ENCODE measurements at places on chromosomes 2 and 18.

DNA sequence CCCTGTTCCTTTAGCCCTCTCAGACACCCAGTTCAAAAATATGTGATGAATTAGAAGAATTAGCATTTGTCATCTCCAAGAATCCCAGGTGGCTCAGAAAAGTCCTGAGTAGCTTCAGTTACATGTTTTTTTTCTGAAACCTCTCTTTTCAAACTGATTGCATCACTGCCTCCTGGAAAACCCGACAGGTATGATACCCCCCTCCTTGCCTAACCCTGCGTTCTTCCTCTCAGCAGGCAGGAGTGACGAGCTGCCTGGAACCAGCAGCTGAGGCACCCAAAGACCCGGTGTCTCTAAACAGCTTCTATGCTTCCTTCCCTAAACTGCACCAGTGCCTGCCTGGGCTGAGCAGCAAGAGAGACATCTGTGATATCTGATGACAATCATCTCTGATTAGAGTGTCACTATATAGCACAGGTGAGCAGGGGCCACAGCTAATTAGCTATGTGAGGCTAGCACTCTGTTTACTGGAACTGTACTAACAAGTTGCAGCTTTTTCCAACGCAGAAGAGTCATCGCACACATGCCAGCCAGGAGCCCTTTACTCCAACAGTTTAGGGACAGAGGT lies 376.4 kb upstream of the ATP5MC3 start:
- DNase-seq, result no peak

DNA sequence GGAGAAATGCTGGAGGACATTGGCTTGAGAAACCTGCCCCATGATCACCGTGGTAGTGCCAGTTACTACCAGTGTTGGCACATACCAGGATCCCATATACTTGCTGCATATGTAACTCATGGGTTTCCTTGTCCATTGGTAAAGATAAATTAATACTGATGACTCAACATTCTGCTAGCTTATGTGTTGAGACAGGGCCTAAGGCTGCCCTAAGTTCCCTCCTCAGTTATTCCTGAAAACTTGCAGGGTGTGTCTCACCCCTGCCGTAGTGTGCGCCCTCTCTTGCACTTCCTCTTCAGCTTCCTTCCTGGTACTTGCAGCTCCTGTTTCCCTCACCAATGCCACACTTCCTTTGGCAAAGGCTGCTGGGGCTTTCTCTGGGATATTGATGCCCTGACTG lies 4.3 kb upstream of the INO80C start:
- peak; percentile 80 for DNase-seq

- DNase-seq, result no peak
Observed at GRCh38 chr2:136424112-136424511, 306.2 kb upstream of the CXCR4 start.

DNA sequence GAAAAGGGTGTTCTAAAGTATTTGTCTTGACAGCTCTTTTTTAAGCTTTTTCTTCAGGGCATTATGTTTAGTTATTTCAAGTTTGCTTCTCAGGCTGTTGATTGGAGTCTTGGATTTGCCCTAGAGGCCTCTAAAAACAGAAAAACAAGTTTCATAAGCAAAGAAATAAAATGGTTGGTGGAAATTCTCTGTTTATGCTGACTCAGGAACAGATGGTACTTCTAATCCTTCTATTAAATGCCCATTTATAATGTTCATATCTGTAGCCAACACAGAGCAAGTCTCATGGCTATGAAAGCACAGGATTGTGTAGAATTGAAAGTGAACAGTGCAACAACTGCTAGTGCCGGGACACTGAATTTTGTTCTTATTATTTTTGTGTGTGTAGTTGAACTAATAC lies 60.4 kb downstream of the KCNJ3 start:
- no peak for DNase-seq

GRCh38 chr2:57884281-57884680 lies 162.3 kb upstream of the VRK2 start:
- no peak for DNase-seq

GRCh38 chr2:641164-641871 lies 35.9 kb downstream of the TMEM18 start:
- no peak for DNase-seq

GRCh38 chr2:141381946-141382345 lies 748.9 kb downstream of the LRP1B start:
- DNase-seq, result no peak

DNA sequence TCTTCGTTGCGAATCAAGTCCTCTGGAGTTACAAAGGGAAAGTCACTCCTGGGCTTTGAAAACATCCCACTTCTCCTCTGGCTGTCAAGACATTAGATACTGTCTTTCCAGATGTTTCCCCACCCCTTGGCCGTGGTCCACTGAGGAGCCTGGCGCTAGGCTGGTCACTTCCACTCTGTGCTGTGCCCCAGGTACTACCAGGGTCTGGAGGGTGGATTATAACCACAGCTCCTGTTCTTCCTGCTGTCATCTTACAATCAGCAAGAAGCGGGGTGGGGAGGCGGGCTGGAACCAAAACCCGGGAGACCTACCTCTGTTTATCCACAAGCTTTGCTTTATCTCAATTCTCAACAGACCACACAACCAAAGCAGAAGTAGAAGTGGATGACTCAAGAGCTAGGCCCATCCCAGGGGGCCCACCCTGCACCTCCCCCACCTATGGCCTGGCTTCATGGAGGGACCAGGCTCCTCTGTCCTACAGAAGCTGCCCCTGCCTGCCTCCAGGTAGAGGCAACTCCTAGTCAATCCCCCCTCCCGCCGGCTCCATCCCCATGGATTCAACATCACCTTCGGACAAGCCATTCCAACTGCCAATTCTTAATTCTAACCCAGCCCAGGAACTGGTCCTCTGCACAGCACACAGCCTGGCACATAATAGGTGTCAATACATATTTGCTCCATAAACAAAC lies 17.8 kb downstream of the SMAD7 start:
- peak; percentile 87 for DNase-seq

DNA sequence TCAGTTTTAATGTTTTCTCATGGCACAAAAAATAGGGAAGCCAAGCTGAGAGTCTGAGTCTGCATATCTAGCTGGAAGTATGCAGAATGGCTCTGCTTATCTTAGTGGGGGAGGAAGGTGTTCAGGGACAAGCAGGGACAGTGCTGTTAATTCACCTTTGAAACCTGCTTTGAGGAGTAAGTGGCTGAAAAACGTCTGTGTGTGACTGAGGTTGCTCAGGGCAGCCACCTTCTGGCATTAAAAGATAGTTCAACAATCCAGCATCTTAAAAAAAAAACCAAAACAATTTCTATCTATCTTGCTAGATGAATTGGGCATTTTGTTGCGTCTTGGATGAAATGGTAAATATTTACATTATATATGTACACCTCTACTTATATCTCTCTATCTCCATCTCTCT lies 2.0 kb upstream of the TRPM8 start:
- DNase-seq, result no peak

GRCh38 chr2:124967325-124967724 lies 942.2 kb downstream of the CNTNAP5 start:
- DNase-seq, result no peak

GRCh38 chr2:19043893-19044292 lies 314.5 kb downstream of the OSR1 start:
- DNase-seq, result no peak

GRCh38 chr2:129192841-129193253 lies 786.6 kb upstream of the RAB6C start:
- DNase-seq, result no peak

GRCh38 chr18:2070631-2071030 lies 500.7 kb downstream of the METTL4 start:
- no peak for DNase-seq

- no peak for DNase-seq
Observed at GRCh38 chr2:202165945-202166344, 72.5 kb downstream of the SUMO1 start.
